CD4-positive, alpha-beta T cell treated with Interleukin-6 at 100 ng/mL for 8 hours (primary cell): ENCODE measurements at places on chromosomes 12 and 14.
A peak's percentile ranks its signal among the peaks of the same experiment; 100 is the strongest.

- DNase-seq: no peak
Measured at GRCh38 chr14:79949906-79950305, 261.4 kb downstream of the DIO2 start.

DNA sequence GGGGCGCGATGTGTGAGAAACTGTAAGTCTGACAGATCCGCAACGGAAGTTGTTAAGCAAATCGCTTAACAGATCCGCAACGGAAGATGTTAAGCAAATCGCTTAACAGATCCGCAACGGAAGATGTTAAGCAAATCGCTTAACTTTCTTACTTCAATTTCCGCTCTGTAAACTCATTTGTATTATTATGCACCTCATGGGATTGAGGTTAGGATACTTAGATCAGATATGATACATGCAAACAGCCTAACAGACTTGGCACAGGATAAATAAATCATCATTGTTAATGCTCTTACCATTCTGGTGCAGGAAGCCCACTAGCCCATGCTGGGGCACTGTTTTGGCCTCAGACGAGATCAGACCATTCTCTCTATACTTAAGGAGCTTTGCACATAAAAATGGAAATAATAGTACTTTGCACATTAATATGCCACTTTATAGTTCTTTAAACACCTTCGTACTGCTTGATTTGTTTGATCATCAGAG, 399 bp downstream of the NCAPD2 start:
- DNase-seq: no peak

DNA sequence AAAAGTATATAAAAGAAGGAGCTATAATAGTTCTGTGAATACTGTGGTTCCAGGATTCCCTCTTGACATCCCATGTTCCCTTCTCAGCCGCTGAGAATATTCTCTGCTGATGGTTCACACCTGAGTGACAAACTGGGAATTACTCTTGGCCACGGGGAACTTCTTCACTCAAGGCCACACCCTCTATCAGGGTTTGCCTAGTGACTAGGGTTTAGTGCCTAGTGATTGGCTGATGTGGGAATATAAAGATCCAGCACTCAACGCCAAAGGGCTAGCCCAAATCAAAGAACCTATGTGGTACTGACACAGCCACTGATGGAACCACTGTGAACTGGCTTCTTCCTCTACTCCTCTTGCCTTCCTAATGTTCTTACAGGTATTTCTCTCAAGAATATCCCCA, 248.4 kb downstream of the ASCL1 start:
- no peak for DNase-seq

GRCh38 chr12:109182041-109182839, 65.9 kb downstream of the ACACB start:
- DNase-seq: no peak

- no peak for DNase-seq
Measured at GRCh38 chr12:46209170-46209569, 59.7 kb downstream of the SLC38A1 start.

- no peak for DNase-seq
Measured at GRCh38 chr12:43060742-43061141, 471.2 kb upstream of the PRICKLE1 start.

GRCh38 chr14:81137316-81137715, 83.4 kb downstream of the GTF2A1 start:
- no peak for DNase-seq

DNA sequence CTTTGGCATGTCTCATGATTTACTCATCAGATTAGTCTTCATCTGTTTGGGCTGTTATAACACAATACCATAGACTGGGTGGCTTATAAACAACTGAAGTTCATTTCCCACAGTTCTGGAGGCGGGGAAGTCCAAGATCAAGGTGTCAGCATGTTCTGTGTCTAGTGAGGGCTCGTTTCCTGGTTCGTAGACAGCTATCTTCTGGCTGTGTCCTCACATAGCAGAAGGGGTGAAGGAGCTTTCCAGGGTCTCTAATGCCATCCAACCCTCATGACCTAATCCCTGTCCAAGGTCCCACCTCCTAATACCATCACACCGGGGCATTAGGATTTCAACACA, 30.8 kb upstream of the NRDE2 start:
- no peak for DNase-seq

- peak; percentile 83 for DNase-seq
Measured at GRCh38 chr12:31682136-31682962, 22.9 kb downstream of the ETFBKMT start.

DNA sequence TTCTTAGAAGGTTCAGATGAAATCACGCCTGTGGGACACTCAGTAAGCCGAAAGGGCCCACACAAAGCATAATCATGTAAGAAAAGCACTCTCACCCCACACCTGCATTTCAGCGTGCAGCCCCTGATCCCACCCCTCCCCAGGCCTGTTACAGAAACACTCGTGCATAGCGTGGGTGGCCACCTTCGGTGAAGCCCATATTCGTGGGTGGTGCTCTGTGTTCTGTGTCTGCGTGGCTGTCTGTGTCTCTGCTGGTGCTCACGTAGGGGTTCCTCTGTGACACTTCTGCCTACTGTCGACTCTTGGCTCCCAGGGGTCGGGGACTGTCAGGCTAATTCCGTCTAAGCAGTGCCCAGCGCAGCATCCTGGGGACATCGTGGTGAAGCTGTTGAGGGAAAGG, 74.0 kb downstream of the B4GALNT3 start:
- DNase-seq: no peak

DNA sequence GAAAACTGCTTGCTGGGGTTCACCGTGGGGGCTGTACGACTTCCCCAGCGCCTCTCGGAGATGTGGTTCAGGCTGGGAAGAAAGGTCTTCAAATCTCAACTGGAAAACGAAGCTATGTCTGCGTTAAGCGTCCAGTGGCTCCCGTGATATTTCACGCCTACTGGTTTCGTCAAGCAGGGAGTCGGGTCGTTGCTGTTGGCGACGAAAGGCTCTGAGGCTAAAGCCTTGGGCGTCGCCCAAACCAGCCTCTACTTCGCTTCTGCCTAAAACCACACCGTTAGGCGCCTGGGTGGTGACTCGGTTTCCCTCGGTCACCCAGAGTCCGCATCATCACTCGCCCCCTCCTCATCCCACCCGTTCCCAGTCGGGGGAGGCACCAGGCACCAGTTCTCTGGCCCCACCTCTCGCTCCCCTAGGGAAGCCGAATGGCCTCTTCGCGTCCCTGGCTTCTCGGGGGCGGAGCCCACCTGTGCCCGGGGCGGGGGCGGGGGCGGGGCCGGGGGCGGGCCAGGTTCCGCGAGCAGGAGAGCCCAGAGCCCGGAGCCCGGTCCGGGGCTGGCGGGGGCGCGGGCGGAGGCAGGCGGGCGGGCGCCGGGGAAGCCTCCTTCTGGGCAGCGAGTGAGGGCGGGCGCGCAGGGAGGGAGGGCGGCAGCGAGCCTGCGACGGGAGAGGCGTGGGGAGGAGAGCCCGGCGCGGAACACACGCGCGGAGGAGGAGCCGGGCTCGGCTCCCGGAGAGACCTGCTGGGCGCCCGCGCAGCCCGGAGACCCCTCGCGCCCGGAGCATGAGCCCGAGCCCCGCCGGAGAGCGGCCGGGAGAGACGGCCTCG, at the start of gene B4GALNT3:
Gene B4GALNT3, plus strand, starts transcription at position 510 of the 829 bp plus-strand sequence. CDS start 438 bp downstream, outside the sequence.
- DNase-seq: peak; percentile 55

DNA sequence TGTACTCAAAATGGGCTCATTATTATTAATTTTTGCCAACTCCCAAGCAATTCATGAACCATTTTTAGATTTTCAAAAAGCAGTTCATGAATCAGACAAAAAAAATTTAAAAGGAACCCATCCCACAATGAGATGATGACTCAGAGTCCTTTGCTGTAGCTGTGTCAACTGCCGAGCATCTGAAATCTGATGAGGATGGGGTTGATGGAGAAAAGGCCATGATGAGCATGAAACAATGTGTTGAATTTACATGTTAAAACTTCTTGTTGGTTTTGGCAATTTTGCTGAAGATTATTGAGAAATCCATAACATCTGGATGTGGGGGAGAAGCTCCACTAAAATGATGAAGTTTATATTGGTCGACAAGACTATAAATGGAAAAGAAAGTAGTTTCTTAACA, 378.0 kb downstream of the FOXG1 start:
- DNase-seq: no peak

GRCh38 chr12:121110211-121110940, 22.3 kb upstream of the P2RX7 start:
- DNase-seq: peak; percentile 62

DNA sequence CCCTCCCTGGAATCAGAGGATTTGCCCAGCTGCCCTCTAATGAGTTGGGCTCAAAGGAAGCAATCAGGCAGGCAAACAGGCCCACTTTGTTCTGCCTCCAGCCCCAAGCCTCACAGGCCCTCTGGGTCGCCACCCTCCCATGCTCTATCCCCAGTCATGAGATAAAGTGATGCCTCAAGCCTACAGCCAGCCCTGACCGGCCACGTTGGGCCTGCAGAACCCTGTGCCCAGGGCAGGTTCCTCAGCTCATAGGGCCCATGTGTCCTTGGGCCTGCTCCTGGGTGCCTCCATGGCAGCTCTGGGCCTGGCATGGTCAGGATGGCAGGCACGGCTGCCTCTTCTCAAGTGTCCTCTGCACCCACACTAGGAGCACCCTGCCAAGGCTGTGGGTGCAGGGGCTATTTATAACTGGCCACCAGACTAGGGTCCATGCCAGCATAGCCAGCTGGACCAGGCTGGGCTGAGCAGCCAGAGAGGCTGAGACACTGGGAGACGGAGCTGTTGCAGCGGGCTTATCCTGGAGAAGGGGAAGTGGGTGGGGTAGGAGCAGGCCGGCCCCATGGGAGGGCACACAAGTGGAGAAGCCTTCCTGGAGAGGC, 20.2 kb downstream of the HDAC7 start:
- DNase-seq: no peak

DNA sequence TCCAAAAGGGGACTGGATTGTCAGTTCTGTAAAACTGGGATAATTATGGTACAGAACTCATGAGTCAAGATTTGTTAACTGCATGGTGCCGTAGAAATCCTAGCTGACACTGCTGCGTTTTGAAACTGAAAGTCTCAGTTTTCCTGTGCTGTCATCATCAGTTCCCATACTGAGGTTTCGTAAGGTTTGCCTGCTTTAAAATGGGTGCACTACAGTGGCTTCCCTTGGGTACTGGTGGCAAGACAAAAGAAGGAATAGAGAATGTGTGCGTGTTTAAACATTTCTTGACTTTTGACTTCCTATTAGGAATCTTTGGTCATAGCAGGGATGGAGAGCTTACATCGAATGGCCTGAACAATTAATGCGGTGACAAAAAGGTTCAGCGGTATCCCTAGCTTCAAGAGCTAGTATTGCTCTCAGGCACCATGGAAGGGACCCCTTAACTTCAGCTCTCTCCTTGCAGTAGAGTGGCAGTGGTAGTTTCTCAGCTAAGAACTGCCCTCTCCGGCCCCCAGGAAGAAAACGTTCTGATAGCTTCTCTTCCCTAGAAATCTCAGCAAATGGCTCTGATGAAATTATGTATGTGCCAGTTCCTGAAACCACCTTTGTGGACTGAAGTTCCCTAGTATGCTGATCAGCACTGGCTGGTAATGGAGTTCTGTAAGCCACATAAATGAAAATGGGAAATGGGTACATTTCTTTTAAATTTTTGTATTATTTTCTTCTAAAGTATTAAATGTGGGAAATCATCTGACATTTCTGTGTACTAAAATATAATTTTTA, 28.9 kb downstream of the ANO6 start:
- no peak for DNase-seq

DNA sequence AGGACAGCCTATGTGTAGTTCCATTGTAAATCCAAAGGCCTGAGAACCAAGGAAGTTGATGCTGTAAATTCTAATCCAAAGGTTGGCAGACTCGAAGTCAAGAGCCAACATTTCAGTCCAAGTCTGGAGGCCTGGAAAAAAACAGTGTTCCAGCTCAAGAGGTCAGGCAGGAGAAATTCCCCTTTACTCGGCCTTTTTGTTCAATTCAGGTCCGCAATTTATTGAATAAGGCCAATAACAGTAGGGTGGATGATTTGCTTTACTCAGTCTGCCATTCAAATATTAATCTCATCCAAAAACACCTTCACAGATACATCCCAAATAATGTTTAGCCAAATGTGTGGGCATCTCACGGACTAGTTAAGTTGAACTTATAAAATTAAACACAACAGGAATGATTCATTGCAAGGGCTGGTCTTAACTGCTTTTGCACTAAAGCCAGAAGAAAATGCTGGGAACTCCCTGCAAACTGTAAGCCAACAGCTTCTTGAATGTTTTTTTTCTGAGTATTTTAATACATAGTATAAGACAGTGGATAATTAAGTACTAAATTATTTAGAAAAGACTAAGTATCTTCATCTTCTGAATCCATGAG, 197.4 kb upstream of the GARIN6 start:
- DNase-seq: no peak

GRCh38 chr14:74223016-74223415, 16.2 kb upstream of the VSX2 start:
- DNase-seq: no peak

- no peak for DNase-seq
Measured at GRCh38 chr12:47035484-47035883, 43.9 kb upstream of the PCED1B start.

- no peak for DNase-seq
Measured at GRCh38 chr12:125386652-125387051, 321.4 kb downstream of the AACS start.

- DNase-seq: no peak
Measured at GRCh38 chr12:93839064-93839463, 161.9 kb downstream of the CRADD start.

DNA sequence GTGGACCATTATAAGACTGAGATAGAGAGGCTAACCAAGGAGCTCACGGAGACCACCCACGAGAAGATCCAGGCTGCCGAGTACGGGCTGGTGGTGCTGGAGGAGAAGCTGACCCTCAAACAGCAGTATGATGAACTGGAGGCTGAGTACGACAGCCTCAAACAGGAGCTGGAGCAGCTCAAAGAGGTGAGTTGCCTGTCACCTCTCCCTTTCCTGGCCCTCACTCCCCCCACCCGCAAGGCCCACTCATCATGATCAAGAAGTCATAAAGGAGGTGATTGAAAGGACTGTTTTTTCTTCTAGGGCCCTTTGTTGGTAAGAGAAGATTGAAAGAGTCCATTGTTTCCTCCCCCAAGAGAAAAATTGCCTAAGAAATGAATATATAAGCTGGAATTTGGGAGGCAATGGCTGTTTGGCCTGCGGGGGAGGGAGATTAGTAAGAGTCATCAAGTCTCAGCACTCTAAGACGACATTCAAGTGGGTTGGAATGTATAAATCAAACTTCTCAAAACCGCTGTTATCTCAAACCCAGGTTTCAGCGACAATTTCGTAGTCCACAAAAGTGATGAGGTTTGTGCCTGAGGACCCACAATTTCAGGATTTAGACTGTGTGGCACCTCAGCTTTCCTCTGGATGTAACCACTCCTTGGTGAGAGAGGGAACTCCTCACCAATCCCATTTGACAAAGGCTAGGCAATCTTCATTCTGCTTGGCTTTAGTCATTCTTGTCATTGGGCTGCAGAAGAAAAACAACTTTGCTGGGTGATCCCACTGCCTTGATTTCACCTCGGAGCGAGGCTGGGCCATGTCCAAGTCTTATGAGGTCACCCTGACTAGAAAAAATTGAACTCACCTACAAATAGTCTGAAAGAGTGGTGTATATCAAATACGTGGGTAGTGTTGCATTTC, 966 bp downstream of the BICD1 start:
- no peak for DNase-seq

GRCh38 chr14:46626876-46627275, 24.7 kb downstream of the RPL10L start:
- no peak for DNase-seq
